ENCODE measurements at places on chromosomes 7 and 10. TPM values are rescaled to one million over a fixed set of nuclear protein-coding genes. Genes with fewer than 3 reads are reported as not detected.
A peak's percentile ranks its signal among the peaks of the same experiment; 100 is the strongest.

The SUMF2 gene
- 119 TPM for total RNA-seq

The GRM3 gene
- total RNA-seq: not detected

The RASSF4 gene
- 1.2 TPM for total RNA-seq

The CALML3 gene
- total RNA-seq: not detected

The FAM25C gene
- not detected for total RNA-seq

GRCh38 chr7:4137552-4137951, 544.5 kb upstream of the FOXK1 start:
- no peak overlapping the region for H3K4me3 ChIP-seq
- H3K36me3 ChIP-seq: no peaks in the 10 kb centered on the region
- no peaks in the 10 kb centered on the region for H3K27me3 ChIP-seq

DNA sequence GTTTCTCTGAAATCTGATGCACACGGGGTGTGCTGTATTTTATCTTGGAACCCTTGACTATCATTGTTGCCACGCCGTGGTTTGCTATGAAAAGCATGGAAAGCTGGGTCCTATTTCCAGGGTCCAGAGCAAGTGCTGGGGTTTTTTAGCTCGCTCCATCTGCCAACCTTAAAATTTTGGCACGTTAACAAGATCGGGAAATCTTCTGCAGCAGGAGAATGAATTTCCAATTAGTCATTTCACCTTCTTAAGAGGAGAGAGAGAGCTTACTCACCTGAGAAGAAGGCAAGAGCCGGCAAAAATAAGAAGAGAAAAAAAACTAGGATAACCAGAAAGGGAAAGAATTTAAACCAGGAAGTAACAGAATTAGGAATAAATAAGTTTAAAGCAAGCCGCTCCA, 223.6 kb upstream of the CELF2 start:
- no peaks in the 10 kb centered on the region for H3K4me1 ChIP-seq
- no peak overlapping the region for H3K4me3 ChIP-seq
- no peak overlapping the region for H3K27ac ChIP-seq
- H3K27me3 ChIP-seq: peaks cover 20% of the 10 kb centered on the region
- no peak for DNase-seq

DNA sequence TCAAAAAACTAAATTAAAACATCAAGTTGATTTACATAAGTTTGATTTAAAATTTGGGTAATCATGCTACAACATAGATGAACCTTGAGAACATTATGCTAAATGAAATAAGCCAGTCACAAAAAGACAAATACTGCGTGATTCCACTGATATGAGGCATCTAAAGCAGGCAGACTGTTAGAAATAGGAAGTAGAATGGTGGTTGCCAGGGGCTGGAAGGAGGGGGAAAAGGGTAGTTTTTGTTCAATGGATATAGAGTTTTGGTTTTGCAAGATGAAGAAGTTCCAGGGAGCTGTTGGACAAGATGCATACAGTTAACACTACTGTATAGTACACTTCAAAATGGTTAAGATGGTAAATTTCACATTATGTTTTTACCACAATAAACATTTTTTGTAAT, 45.0 kb upstream of the IFRD1 start:
- H3K27me3 ChIP-seq: peaks cover 15% of the 10 kb centered on the region
- no peak overlapping the region for H3K27ac ChIP-seq
- H3K36me3 ChIP-seq: no peaks in the 10 kb centered on the region
- H3K4me1 ChIP-seq: no peaks in the 10 kb centered on the region

DNA sequence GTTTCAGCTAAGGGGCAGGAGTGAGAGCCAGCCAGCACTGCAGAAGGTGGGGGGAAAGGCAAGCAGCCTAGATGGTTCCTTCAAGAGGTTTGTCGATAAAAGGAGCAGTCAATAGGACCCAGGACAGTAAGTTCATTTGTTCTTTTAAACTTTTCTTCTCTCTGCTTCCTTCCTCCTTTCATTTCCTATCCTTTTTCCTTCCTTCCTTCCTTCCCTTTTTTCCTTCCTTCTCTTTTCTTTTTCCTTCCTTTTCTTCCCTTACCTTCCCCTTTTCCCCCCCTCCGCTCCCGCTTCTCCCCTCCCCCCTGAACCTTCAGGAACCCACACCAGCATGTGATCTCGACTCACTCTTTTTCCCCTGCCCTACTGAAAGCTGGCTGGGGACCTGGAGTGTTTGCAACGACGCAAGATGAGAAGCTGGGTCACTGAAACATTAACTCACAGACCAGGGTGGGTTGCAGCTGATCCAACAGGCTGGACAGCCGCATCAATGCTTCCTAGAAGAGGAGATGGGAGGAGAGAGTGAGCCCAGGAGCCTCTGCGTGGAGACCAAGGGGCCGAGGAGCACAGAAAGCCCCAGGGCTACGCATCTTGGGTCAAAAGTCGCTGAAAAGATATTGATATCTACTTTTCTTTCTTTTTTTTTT, 103.4 kb upstream of the SDK1 start:
- H3K27ac ChIP-seq: no peak overlapping the region
- peaks cover 3% of the 10 kb centered on the region for H3K27me3 ChIP-seq
- no peaks in the 10 kb centered on the region for H3K36me3 ChIP-seq
- no peak overlapping the region for H3K4me3 ChIP-seq

GRCh38 chr7:98294798-98295382, 13.4 kb downstream of the BRI3 start:
- no peaks in the 10 kb centered on the region for H3K4me1 ChIP-seq
- peak; percentile 34 for DNase-seq
- no peak overlapping the region for H3K27ac ChIP-seq
- no peak overlapping the region for H3K4me3 ChIP-seq

GRCh38 chr10:7756360-7756992, 31.3 kb downstream of the KIN start:
- peaks cover 58% of the 10 kb centered on the region for H3K36me3 ChIP-seq
- peak; percentile 20 for DNase-seq
- no peaks in the 10 kb centered on the region for H3K27me3 ChIP-seq
- no peaks in the 10 kb centered on the region for H3K4me1 ChIP-seq
- H3K27ac ChIP-seq: no peak overlapping the region

GRCh38 chr10:130036296-130037065, 72.4 kb upstream of the EBF3 start:
- H3K4me3 ChIP-seq: no peak overlapping the region
- no peaks in the 10 kb centered on the region for H3K36me3 ChIP-seq
- H3K27me3 ChIP-seq: peaks cover 8% of the 10 kb centered on the region
- H3K27ac ChIP-seq: no peak overlapping the region
- DNase-seq: no peak
- no peaks in the 10 kb centered on the region for H3K4me1 ChIP-seq

DNA sequence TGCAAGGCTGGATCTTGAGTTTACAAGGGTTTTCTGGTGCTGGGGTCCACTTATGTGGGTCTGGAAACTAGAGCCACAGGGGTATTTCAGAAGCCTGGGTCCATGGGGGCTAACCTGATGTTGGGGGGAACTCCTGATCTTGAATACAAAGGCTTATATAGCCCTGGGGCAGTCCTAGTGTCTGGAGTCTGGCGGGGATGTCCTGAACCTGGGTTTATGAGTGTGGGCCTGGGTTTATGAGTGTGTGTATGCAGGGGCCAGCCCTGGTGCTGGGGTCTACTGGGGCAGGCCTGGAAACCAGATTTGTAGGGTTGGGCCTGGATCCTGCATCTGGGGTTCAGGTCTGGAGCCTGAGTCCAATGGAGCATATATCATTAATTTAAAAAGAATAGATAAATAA, 146.5 kb upstream of the C1GALT1 start:
- H3K27me3 ChIP-seq: peaks cover 3% of the 10 kb centered on the region
- no peaks in the 10 kb centered on the region for H3K36me3 ChIP-seq
- H3K4me1 ChIP-seq: no peaks in the 10 kb centered on the region
- no peak overlapping the region for H3K4me3 ChIP-seq

DNA sequence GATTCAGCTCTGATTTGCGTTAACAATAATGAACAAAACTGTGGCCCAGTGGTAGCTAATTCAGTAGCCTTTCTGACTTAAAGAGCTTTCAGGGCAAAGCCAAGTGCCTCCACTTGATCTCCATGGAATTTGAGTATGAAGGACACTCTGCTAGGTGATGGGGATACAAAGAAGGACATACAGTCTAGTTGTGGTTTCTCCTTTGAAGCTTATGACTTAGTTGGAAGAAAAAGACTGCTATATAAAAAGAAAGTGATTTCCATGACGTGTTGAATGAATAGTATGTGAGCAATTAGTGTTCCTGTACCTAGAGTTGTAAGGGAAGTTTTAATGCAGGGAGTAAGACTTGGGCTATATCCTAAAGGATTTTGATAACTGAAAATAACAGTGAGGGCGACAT, 8.3 kb downstream of the PDCD4 start:
- no peak overlapping the region for H3K27ac ChIP-seq
- DNase-seq: no peak
- no peak overlapping the region for H3K4me3 ChIP-seq
- peaks cover 36% of the 10 kb centered on the region for H3K4me1 ChIP-seq

- DNase-seq: no peak
- H3K27ac ChIP-seq: no peak overlapping the region
- H3K27me3 ChIP-seq: peaks cover 18% of the 10 kb centered on the region
- H3K36me3 ChIP-seq: no peaks in the 10 kb centered on the region
Measured at GRCh38 chr10:34670081-34670480, 145.0 kb downstream of the PARD3 start.

- peak overlapping the region; percentile 63 for H3K4me3 ChIP-seq
- H3K36me3 ChIP-seq: no peaks in the 10 kb centered on the region
- H3K27me3 ChIP-seq: peaks cover 69% of the 10 kb centered on the region
- peaks cover 32% of the 10 kb centered on the region for H3K4me1 ChIP-seq
- peak; percentile 73 for DNase-seq
- H3K27ac ChIP-seq: no peak overlapping the region
Measured at GRCh38 chr10:70477661-70478162, 855 bp upstream of the PALD1 start.

DNA sequence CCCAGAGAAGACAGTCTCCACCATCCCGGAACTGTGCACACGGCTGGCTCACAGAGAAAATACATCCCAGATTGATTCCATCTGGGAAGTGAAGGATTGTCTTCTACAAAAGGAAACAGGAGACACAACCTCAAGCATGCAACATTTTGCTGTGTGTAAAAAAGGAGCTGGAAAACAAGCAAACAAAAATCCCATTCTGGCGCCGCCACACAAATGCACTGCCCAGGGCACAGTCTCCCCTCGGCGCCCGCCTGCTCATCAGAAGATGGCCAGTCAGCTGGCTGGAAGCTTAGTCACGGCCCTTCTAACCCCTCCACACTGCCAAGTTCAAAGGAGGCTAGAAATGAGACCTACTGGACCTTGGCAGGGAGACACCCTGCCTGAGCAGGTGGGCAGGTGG, 14.1 kb upstream of the CYTH3 start:
- no peak overlapping the region for H3K27ac ChIP-seq
- H3K4me1 ChIP-seq: no peaks in the 10 kb centered on the region
- no peak for DNase-seq
- no peak overlapping the region for H3K4me3 ChIP-seq
- H3K27me3 ChIP-seq: no peaks in the 10 kb centered on the region
- no peaks in the 10 kb centered on the region for H3K36me3 ChIP-seq

- H3K27me3 ChIP-seq: peaks cover 18% of the 10 kb centered on the region
- no peak overlapping the region for H3K4me3 ChIP-seq
- H3K36me3 ChIP-seq: no peaks in the 10 kb centered on the region
- no peak for DNase-seq
- H3K4me1 ChIP-seq: no peaks in the 10 kb centered on the region
- H3K27ac ChIP-seq: no peak overlapping the region
Measured at GRCh38 chr7:142847353-142847752, 7.5 kb upstream of the EPHB6 start.

- DNase-seq: no peak
- H3K27ac ChIP-seq: no peak overlapping the region
- no peaks in the 10 kb centered on the region for H3K36me3 ChIP-seq
- no peak overlapping the region for H3K4me3 ChIP-seq
Measured at GRCh38 chr7:125592331-125592730, 662.7 kb upstream of the POT1 start.

DNA sequence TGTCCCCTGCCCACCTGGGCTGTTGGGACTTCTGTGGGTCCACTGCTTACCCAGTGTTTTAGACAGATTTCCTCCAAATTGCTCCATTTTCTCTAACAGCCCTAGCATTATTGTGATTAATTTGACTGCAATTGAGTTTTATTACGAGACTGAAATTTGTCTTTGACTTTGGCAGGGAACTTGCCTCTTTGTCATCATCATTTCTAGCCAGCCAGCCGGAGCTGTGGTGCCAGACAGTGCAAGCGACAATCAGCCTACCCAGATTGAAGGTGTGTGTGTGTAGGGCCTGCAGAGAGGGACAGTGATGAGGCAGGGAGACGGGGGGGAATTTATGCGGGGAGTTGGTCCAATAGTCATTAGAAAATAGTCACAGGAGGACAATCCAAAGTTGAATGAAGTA, 743.0 kb downstream of the NRG3 start:
- H3K27ac ChIP-seq: no peak overlapping the region
- no peaks in the 10 kb centered on the region for H3K27me3 ChIP-seq
- no peak overlapping the region for H3K4me3 ChIP-seq

DNA sequence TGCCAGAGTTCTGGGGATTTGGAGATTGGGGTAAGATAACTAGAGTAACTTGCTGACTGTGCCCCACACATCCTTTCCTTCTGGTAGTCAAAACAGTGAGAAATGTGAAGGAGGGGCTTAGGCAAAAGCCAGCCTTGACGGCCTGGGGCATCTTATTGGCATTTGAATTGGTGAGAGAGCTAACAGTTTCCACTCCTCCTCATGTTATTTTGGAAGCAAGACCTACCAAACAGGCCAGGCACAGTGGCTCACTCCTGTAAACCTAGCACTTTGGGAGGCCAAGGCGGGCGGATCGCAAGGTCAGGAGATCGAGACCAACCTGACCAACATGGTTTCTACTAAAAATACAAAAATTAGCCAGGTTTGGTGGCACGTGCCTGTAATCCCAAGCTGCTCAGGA, 596.6 kb downstream of the GRM8 start:
- no peak overlapping the region for H3K4me3 ChIP-seq
- H3K36me3 ChIP-seq: no peaks in the 10 kb centered on the region
- no peak overlapping the region for H3K27ac ChIP-seq
- no peaks in the 10 kb centered on the region for H3K27me3 ChIP-seq
- DNase-seq: no peak

DNA sequence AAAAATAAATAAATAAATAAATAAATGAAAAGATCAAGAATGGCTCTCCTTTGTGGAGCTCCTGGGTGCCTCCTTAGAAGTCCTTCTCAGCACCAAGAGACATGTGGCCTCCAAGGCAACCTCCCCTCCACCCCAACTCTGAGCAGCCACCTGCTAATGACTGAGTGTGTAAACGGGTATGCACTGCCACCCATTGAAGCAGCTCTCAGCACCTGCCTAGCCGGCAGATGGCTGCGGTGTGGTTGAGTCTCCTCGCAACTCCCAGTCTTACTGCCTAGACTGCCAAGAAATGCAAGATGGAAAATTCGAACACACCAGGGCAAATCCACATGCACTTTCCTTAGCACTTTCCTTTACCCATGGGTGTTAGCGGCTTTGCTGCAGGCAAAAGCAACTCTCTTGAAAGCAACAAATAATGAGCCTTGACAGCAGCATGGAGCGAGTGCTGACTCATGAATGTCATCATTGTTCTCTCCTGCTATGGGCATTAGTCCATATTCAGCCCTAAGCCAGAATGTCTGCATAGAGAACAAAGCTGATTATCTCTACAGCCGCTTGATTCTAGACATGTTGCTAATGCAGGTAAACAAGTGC, 913.9 kb upstream of the AUTS2 start:
- H3K4me1 ChIP-seq: no peaks in the 10 kb centered on the region
- no peaks in the 10 kb centered on the region for H3K27me3 ChIP-seq
- DNase-seq: no peak
- H3K36me3 ChIP-seq: no peaks in the 10 kb centered on the region
